Stimulated activated CD4-positive, alpha-beta T cell treated with anti-CD3 and anti-CD28 coated beads, TNF-alpha, amount 100 ng/mL, for 1 hour (primary cell): ENCODE measurements at places on chromosomes 16 and 17.

DNA sequence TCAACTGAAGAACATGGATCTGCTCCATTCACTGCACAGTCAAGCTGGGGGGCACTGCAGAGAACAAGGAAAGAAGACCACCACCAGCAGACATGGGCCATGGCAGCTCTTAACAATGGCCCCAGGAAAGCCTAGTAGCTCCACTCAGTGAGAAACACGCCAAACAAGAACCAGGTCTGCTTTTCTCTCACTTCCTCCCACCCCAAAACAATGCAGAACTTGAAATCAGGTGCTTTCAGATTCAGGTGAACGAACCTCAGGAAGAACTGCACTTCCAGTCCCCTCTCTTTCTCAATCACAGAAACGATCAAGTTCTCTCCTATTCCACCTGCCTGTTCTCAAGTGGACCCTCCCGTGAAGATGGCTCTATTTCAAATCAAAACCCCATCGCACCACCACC lies 155.6 kb downstream of the GRIN2A start:
- DNase-seq = no peak

DNA sequence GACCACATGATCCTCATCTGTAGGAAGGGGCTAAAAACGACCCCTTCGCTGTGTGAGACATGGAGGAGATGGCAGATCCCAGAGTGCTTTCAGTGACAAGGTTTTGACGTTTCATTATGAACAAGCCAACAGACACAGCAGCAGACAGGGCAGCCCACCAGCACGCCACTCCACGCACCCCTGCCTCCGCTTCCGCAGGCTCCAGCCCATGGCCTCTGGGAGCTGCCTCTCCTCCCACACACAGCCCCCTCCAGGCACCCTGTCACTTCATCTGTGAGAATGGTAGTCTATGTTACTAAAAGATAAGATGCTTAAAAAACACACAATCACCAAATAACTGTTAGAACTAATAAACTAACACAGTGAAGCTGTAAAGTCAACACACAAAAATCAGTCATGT lies 12.3 kb upstream of the ADCY7 start:
- DNase-seq = no peak

- no peak for DNase-seq
Observed at GRCh38 chr16:68444056-68444657, 4.2 kb downstream of the SMPD3 start.

DNA sequence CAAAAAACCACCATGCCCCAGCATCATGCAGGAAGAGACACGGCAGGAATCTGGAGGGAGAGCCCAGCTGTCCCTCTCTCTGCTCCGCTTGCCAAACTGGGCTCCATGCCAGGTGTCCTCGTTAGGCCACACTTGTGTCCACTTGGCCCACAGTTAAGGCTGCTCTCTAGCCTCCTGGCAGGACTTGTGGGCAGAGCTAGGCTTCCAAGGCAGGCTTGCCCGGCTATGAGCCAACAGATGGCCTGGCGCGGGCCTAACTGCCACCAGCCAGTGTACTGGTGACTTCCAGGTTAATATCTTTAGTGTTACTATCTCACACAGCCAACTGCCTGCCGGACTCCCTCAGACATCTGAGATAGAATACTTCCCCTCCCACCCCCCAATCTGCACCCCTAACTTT lies 10.6 kb downstream of the ATP6V0D1 start:
- no peak for DNase-seq

- no peak for DNase-seq
Observed at GRCh38 chr16:80996688-80997138, 10.0 kb downstream of the CMC2 start.

GRCh38 chr16:30063893-30064728 lies 1.4 kb upstream of the ALDOA start:
- peak; percentile 37 for DNase-seq

DNA sequence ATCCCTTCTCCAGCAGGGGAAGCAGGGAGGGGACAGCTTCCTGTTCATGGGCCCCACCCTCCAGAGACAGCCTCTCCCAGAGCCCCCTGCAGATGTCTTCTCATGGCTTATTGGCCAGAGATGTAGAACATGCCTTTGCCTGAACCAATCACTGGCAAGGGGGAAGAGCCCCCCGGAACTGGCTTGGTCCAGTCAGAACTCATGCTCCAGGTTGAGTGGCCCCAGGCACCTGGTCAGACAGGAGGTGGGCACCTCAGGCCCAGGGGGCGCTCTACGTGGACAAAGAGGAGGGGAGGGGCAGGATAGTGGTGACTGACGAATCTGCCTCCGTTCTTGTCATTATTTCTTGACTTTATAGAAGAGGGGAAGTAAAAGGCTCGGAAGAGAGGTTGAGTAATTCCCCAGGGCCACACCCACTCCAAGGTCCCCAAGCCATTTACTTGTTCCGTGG lies 23.6 kb downstream of the RAB11FIP4 start:
- DNase-seq = no peak

- DNase-seq = peak; percentile 96
Observed at GRCh38 chr17:31487648-31488263, 96.3 kb downstream of the RAB11FIP4 start.

DNA sequence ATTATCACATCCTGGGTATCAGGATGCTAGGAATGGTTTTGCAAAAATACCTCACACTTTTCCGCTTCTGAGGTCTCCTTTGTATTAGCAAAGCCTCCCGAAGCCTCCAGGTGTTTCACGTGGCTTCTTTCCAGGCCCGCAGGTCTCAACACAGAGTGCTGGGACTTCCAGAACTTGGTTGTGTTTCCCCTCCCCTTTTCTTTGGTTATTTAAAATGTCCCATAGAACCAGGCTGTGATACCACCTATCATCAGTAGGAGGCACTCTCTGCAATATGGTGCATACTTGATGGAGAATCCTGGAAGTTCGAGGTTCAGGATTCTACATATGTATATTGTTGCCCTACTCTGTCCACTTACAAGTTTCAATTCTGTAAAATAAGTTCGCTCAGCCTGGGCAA lies 28.8 kb downstream of the ATP2C2 start:
- no peak for DNase-seq

DNA sequence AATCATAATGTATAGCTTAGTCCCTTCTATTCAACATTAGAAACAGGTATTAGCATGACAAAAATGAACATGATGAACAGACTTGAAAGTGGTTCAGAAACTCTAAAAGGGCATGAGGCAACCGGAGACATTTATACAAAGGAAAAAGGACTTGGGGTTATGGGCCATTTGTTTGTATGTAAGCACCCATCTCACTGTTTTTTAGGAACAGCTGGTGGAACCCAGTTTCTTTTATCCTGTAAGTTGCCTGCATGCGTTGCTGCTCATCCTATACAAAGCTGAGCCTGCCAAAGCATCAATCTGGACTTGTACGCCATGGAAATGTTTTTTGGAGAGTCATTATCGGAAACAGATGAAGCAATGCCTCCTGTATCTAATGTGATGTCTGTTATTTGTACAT lies 72.3 kb upstream of the NACA2 start:
- no peak for DNase-seq

DNA sequence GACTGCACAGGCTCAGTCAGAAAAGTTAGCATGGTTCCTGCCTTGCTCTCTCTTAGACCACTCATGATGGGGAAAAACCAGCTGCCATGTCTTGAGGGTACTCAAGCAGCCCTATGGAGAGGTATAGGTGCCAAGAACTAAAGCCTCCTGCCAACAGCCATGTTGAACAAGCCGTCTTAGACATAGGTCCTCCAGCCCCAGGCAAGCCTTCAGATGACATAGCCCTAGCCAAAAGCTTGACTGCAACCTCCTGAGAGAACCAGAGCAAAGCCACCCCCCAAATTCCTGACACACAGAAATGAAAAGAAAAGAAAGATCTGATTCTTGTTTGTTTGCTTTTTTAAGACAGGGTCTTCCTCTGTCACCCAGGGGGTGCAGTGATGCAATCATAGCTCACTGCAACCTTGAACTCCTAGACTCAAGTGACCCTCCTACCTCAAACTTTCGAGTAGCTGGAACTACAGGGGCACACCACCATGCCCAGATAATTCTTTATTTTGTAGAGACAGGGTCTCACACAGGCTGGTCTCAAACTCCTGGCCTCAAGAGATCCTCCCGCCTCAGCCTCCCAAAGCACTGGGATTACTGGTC lies 36.3 kb downstream of the CMTM3 start:
- DNase-seq = no peak

GRCh38 chr16:87065446-87066132 lies 251.6 kb downstream of the C16orf95 start:
- DNase-seq = no peak

GRCh38 chr16:53781023-53781605 lies 77.2 kb downstream of the FTO start:
- DNase-seq = no peak

GRCh38 chr17:60586288-60586974 lies 13.6 kb upstream of the PPM1D start:
- DNase-seq = no peak

DNA sequence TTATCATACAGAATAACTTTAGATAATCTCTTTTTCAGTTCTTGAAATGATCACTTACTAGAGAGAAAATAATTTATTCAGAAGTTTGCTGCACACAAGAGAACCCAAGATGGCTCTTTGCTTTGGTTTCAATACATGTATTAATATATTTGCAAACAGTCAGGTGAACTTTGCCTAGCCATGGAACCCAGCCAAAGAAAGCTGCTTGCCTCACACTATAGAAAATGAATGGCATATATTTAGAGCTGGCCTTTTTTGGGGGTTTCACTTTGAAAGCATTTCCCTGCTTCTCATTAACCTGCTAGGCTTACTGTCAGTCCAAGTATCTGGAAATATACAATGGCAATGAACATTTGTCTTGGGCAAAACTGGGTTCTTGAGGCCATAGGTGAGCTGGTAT lies 75.3 kb downstream of the MRTFB start:
- DNase-seq = no peak

DNA sequence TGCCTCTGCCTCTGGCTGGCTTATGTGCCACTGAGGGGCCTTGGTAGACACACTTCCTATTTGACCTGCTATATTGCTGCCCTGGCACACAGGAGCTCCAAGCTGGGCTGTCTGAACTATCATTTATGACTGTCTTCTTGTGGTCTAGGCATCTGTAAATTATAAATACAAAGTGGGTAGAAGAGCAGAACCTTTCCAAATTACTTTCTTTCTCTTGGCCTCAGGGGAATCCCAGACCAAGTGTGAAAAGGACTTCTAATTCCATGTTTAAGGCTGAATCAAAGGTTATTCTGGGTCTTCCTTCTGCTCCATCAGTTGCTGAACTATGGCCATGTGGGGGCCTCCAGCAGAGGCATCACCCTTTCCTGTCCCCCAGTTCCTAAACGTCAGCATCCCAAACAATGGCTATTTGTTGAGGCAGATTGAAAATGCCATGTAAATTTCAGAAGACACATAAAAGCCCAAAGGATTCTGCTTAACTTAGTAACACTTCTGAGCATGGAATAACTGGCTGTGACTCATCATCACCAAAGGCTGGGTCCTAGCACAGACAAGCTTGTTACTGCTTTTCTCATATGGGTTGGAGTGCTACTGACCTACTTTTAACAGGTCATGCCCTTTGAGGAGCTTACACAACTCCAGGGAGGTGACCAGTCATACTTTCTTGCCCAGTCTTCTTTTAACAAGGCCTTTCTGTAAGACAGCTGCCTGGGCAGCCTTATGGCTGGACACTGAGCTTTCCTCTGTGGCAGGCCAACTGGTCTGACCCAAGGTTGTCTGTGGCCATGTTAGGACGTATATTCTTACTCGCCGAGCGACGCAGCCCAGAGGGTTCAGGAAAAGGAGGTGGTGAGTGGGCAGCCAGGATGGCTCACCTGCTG lies 154.8 kb downstream of the VPS53 start:
- DNase-seq = no peak

DNA sequence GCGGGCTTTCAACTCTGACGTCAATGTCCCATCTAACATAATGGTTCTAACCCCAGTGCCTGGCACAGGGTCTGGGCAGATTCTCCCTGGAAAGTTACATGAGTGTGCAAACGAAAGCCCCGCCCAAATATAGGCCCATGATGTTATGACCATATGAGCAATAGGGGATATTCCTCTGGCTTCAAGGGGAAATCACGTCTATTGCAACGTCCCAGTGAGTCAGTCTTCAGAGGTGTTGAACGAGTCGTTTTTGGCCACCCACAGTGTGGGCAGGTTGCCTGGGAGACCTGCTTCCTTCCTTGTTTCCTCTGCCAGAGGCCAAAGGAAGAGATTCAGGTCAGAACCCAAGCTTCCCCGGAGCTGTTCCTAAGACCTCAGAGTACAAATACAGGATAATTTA lies 30.3 kb downstream of the PIK3R5 start:
- no peak for DNase-seq

- no peak for DNase-seq
Observed at GRCh38 chr16:50762241-50762640, 20.4 kb downstream of the CYLD start.

DNA sequence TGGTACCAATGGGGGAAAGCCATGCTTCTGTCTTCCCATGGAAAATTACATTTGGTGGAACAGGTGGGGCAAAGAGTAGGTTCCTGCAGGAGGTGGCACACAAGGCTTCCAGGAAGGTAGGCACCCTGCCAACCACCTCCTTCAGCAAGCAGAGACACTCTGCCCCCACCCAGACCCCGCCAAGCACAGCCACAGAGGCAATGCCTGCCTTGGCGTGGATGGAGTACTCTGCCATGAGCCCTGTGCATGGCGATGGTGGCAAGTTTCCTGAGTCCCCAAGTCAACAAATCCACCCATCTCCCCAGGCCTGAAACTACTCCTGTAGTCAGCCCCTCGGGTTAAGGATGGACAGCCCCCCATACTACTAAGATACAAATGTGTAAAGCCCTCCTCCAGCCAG lies 119.2 kb upstream of the GNAO1 start:
- DNase-seq = no peak
